CD4-positive, alpha-beta memory T cell (primary cell): ENCODE measurements at places on chromosomes 16 and 17. TPM values are rescaled to one million over a fixed set of nuclear protein-coding genes. Genes with fewer than 3 reads are reported as not detected.
A peak's percentile ranks its signal among the peaks of the same experiment; 100 is the strongest.

CTRL gene
- polyA plus RNA-seq: 0.41 TPM

KRTAP17-1 gene
- not detected for polyA plus RNA-seq

SPATA32 gene
- 0.49 TPM for polyA plus RNA-seq

GLIS2 gene
- not detected for polyA plus RNA-seq

DNA sequence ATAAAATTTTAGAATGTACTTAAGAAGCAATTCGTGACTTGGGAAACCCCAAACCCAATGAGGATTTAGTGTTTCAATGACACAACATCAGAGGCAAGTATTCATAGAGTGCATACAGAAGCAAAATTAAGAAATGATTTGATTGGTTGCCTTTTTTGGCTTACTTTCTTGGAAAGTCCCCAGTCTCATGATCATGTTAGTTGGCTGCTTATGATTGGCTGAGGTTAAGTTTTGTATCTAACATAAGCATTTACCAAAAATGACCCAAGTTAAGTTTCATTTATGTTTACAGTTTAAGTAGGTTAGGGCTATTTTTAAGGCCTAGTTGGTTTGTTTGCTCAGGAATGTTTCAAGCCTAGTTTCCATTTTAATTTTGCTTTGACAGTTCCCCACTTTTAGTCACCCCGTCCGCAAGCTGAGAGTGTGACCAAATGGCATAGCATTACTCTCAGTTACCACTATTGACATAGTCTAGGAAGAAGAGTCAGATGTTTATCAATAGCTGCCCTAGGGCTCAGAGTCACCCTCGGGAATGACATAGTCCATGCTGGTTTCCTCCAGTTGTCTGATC lies 36.2 kb downstream of the DGKE start:
- peak; percentile 24 for DNase-seq

- peak; percentile 54 for DNase-seq
Observed at GRCh38 chr16:11396241-11397048, 51.2 kb downstream of the RMI2 start.

- peak; percentile 22 for DNase-seq
Observed at GRCh38 chr16:25013751-25014499, 1.2 kb downstream of the ARHGAP17 start.

GRCh38 chr17:7497228-7497627 lies 13.1 kb downstream of the POLR2A start:
- DNase-seq: no peak

DNA sequence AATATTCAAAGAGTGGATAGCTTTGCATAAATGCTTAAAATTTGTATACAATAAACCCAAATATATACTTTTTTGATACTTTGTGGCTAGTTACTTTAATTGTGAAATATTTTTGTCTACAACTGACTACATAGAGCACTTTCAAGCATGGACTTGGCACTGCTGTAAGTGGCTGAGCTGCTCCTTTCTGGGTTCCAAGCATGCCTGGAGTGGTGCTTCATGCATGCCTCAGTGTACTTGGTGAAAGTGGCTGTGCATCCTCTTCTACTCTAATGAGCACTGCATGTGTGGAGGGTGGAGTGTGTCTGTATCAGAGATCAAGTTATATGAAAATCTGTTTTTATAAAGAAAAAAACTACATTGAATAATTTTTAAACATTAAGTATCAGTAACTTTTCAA lies 94.1 kb downstream of the OMG start:
- DNase-seq: no peak

DNA sequence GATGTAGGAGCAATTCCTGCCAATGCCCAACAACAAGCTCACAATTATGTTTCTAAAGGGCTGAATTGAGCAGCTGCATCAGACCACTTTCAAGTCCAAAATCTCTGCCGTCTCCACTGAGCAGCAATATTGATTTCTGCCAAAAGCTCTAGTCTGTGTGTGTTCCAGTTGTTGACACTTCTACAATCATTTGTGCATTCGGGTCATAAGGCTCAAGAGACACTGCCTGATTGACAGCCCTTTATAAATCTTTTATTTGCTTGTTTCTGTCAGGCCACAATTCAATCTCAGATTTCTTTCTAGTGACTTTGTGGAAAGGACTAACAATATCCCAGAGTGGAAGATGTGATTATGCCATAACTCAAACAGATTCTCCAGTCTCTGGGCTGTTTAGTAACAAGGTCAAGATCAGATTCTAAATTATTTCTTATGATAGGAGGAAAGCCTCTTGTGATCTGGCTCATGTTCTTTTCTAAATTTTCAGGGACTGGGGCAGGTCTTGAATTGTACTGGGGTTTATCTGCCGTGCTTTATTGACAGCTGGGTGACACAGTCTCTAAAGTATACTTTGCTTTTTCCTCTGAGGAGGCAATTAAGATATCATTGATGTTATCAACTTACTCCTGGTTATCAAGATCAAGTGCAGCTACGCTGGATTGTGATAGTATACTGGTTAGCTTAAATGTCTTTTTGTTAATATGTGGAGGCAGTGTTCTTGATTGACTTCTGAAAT lies 377.1 kb downstream of the CNTNAP4 start:
- no peak for DNase-seq

- no peak for DNase-seq
Observed at GRCh38 chr17:66995944-66996343, 31.4 kb downstream of the CACNG4 start.
